ENCODE measurements at places on chromosomes 12 and 14.

DNA sequence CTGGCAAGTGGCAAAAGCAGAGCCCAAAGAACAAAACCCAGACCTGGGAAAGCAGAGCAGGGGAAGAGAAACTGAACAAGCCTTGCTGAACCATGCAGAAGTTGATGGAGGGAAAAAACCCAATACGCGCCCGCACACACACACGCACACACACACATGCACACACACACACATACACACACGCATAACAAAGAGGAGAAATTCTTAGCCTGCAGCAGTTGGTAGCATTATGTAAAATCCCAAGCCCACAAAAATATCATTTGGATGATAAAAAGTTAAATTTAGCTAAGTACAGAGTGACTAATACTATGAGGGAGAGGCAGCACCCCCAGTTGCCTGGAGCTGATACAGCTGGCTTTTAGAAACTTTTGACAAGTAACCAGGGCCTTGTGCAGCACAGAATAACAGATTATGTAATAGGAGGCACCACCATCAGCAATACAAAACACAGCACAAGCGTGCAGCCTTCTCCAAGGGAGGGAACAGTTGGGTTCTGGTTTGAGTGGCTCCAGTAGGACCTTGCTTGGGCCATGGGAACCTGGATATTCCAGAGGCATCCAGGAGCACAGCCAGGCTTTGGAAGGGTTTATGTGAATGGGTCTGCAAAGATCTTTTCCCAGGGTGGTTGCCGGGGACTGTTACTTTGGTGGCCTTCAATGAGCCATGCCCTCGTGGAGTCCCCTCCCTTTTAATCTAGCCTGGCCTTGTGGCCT is 35.3 kb downstream of the PITPNM2 start:
- no peak for DNase-seq

GRCh38 chr12:8819666-8819980 is 2.8 kb upstream of the A2ML1 start:
- peak; percentile 59 for DNase-seq

GRCh38 chr14:24304019-24304387 is 3.8 kb downstream of the CIDEB start:
- no peak for DNase-seq

DNA sequence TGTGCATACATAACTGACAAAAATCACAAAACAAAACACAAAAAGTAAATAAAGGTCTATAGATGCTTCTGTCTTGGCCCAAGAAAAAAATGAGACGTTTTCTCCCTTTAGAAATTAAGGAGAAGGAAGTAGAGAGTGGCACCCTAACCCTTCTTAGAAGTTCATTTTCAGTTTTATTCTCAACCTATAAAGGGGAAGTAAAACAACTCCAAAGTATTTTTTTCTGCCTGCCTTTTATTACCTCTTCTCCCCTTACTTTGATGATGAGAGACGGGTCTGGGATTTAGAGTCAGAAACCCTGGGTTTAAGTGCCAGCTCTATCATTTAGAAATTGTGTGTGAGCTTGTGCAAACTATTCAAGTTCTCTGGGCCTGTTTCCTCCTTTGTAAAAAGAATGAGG is 2.8 kb downstream of the PRIM1 start:
- no peak for DNase-seq

DNA sequence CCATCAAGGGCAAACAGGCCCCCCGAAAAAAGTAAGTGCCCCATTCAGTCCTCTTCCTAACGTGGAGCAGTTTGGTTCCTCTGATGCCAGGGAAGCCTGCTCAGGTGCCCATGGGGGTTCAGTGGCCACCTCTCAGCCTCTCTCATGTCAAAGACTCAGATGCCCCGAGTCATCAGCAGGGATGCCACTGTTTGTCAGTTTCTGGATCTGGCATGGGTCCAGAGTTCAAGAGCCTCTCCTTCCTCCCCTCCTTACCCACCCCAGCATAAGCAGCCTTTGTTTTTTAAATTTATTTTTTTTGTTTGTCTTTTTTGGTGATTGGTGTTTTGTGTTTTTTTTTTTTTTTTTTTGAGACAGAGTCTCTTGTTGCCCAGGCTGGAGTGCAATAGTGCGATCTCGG is 11.3 kb downstream of the KMT5A start:
- DNase-seq, result no peak

GRCh38 chr12:120194226-120194533 is 335 bp downstream of the GCN1 start:
- DNase-seq, result no peak

DNA sequence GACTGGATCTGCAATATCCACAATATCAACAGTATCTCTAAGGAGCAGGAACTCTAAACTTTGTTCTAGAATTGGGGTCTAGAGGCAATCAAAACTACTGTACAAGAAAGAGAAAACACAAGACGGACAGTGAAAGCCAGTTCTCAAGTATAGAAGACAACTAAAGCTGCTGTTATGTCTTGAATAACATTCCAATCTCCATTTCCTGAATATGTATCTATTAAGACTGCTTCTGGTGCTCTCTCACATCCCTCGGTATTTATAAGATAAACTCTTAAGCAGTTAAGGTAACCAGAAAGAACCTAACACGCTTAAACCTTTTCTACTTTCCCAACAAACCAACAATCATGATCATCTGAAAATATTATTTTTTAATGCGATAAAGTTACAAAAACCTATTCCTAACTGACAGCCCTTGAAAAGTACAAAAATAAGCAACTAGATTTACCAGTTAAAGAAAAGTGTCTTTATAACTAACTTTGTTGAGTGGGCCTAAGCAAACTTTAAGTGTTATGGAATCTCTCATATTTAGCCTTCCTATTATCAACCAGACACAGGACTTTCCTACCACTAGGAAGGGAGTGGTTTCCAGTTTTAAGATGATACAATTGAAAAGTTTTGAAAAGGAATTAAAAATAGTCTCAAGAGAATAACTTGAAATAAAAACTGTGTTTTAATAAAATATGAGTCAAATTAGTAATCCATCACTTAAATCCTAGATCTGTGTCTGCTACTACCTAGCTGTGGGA is 30.7 kb downstream of the NUMB start:
- DNase-seq, result no peak

- DNase-seq, result peak; percentile 78
These were observed 878.1 kb downstream of the C12orf50 start for GRCh38 chr12:87150969-87151662.

DNA sequence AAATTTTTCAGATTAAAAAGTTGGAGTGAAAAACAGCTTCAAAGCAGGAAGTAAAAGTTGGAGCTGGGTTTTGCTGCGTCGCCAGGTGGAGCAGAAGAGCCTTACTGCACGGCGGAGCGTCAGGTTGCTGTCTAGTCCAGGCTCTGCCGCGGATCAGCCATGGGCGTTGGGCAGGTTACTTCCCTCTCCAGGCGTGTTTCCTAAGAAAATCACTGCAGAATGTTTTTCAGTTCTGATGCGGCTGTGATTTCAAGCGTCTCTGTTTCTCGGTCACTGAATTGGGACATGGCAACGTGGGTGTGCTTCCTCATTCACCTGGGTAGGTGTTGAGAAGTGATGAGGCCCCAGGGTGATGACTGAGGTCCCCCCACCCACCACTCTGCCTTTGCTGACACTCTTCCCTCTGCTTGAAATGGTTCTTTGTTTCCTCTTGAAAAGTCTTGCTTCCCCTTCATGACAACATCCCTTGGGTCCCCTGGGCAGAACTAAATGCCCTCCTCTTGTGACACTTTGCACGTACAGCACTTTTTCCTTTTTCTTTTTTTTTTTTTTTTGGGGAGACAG is 7.6 kb downstream of the EVL start:
- peak; percentile 41 for DNase-seq

GRCh38 chr14:103078860-103079587 is 5.0 kb upstream of the LBHD2 start:
- no peak for DNase-seq

- peak; percentile 38 for DNase-seq
These were observed 14.9 kb upstream of the MCRS1 start for GRCh38 chr12:49582850-49583249.

DNA sequence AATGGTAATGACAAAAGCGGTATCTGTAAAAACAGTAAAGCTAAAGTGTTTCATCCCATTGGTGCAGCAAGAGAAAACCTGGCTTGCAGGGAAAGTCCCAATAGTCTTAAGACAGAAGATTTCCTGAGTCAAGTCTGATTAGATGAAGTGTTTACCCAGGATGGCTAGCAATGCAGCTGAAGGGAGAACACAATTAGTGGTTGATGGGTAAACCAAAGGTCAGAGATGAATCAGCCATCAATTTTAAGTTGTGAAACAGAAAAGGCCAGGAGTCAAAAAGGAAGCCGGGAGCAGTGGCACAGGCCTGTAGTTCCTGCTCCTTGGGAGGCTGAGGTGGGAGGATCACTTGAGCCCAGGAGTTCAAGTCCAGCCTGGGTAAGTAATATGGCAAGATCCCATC is 52.6 kb downstream of the SEC23A start:
- no peak for DNase-seq

GRCh38 chr14:90547968-90548367 is 151.1 kb downstream of the CALM1 start:
- DNase-seq, result no peak

- no peak for DNase-seq
These were observed 393.9 kb upstream of the RGS6 start for GRCh38 chr14:71538288-71538687.

DNA sequence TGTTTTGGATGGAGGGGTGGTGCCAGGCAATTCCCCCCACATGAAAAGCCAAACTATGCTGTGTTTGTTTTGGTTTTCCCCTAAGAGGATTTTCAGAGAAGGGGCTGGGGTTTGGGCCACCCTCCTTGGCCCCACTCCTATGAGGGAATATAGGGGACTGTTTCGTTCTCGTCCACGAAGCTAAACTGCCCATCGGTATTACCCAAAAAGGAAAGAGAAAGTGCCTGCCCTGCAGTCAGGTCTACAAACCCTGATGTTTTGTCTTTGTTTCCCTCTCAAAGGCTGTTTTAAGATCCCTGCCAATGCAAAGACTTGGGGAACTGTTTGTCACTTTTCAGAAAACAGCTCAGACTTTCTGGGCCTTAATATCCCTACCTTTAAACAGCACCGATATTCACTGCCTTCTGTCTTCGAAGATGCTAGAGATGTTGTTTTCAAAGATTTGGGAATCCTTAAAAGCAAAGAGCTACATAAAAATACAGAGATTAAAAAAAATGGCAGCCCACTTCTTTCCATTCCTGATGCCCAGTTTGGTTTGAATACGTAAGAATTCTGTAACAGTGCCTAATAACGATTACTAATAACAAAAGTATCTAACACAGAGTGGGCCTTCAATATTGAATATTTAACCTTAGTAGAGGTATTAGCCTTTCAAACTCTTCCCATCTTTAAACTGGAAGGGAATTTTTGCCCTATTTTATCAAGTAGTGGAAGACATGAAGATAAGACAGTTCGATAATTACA is 518.4 kb downstream of the MED13L start:
- DNase-seq, result no peak

- DNase-seq, result peak; percentile 88
These were observed 67.2 kb downstream of the DIO3 start for GRCh38 chr14:101628471-101628966.

- no peak for DNase-seq
These were observed 261.7 kb downstream of the NEDD1 start for GRCh38 chr12:97168804-97169203.

DNA sequence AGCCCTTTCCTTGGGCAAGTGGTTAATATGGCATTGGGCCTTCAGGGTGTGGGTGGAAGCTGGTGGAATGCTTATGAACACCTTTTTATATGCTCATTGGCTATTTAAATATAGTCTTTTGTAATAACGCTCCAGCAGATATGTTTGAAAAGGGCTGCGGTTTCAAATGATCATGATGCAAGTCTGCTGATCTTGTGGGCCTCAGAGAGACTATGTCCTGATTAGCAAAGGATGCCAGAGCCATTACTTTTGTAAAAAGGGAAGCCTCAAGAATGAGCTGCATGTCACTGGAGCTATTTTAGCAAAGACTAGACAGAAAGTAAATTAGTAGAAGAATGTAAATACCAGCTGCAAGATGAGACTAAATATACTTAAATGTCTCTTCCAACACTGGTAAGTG is 200.5 kb downstream of the GXYLT1 start:
- no peak for DNase-seq

DNA sequence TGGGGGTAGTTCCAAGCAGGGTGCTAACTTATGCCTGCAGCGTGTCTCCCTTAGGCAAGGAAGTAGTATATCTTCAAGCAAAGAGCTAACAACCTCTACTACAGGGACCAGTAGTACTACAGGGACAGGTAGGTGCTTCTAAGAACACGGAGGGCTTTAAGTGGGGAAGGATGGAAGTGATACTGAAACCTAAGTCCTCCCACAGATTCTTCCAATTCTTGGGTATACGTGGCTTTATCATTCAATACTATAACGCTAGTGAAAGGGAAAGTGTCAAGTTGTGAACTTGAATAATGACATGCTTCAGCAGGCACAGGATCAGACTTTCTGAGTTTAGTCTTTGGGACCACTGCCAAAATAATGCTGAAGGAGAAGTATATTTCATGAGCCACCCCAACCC is 241.7 kb downstream of the CEP128 start:
- DNase-seq, result no peak

GRCh38 chr12:81207173-81207572 is 129.3 kb downstream of the ACSS3 start:
- no peak for DNase-seq

- no peak for DNase-seq
These were observed 51.6 kb upstream of the RIC8B start for GRCh38 chr12:106722837-106723236.

- DNase-seq, result peak; percentile 50
These were observed 52.6 kb downstream of the FZD10 start for GRCh38 chr12:130214686-130215395.

DNA sequence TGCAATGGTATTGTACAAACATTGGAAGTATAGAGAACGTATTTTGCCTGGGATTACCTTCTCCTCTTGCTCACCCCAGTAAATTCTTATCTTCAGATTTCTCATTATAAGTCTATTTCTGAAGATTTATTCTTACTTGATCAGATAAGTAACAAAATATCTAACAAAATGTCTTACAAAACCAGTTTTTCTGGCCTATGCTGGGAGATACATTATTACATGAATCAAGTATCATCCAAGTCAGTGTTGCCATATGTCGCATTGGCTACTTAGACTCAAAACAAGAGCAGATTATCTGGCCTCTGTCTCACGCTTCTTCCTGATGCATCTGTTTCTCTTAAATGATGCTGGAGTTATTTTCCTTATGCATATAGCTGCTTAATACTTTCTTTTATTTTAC is 408.5 kb downstream of the CCER1 start:
- no peak for DNase-seq

GRCh38 chr12:56128670-56129205 is 671 bp downstream of the ESYT1 start:
- no peak for DNase-seq

GRCh38 chr12:21566223-21566906 is 38.3 kb downstream of the GYS2 start:
- DNase-seq, result no peak
